Bronchial smooth muscle cell (primary cell): ENCODE measurements at places on chromosomes 5 and 9. TPM values are rescaled to one million over a fixed set of nuclear protein-coding genes. Genes with fewer than 3 reads are reported as not detected.

Gene SCGB3A2
- not detected in 2 replicates for total RNA-seq

Gene DMRT1
- not detected in 2 replicates for total RNA-seq

Gene NKD2
- 0.16 and 4.0 TPM in 2 replicates for total RNA-seq

Gene KDM3B
- total RNA-seq: 34.8 and 40.2 TPM in 2 replicates

Gene PAXX
- total RNA-seq: 5.8 and 8.5 TPM in 2 replicates

Gene CTNND2
- total RNA-seq: not detected in 2 replicates

Gene IL4
- not detected in 2 replicates for total RNA-seq

Gene NIM1K
- 3.9 and 4.2 TPM in 2 replicates for total RNA-seq

Gene MZB1
- not detected in 2 replicates for total RNA-seq

Gene CXXC5
- 63.5 and 75.4 TPM in 2 replicates for total RNA-seq

Gene KCNT1
- total RNA-seq: not detected in 2 replicates

Gene MYORG
- total RNA-seq: 0.43 and 0.63 TPM in 2 replicates

Gene BARHL1
- total RNA-seq: not detected in 2 replicates

Gene EGFLAM
- 0.16 and 0.26 TPM in 2 replicates for total RNA-seq

Gene LCN2
- not detected in 2 replicates for total RNA-seq

Gene CD274
- total RNA-seq: 1.1 and 1.6 TPM in 2 replicates

Gene C5orf24
- 21.9 and 29.0 TPM in 2 replicates for total RNA-seq

Gene SLC2A8
- total RNA-seq: 5.8 and 8.0 TPM in 2 replicates

Gene DOCK8
- total RNA-seq: 0.32 and 1.9 TPM in 2 replicates

Gene COL15A1
- 1.1 and 69.5 TPM in 2 replicates for total RNA-seq

Gene WDR36
- 43.5 and 87.4 TPM in 2 replicates for total RNA-seq

Gene CNTFR
- not detected in 2 replicates for total RNA-seq

Gene MED27
- total RNA-seq: 9.9 and 11.6 TPM in 2 replicates

Gene ZBED3
- 0.34 and 1.4 TPM in 2 replicates for total RNA-seq

Gene DNAJB5
- 6.5 and 8.0 TPM in 2 replicates for total RNA-seq

Gene GLIPR2
- total RNA-seq: 53.1 and 101 TPM in 2 replicates

Gene ZFP2
- total RNA-seq: 1.9 and 2.6 TPM in 2 replicates

Gene SPATA6L
- total RNA-seq: 0.26 and 0.63 TPM in 2 replicates

Gene POMT1
- 27.0 and 36.5 TPM in 2 replicates for total RNA-seq

Gene ITK
- total RNA-seq: under 0.01 TPM in 1 of 2 replicates, not detected in the other

Gene SPATA31D4
- total RNA-seq: not detected in 2 replicates

Gene CCDC192
- total RNA-seq: not detected in 2 replicates

Gene FIBCD1
- 6.7 and 9.3 TPM in 2 replicates for total RNA-seq

Gene GPR150
- under 0.01 and 0.32 TPM in 2 replicates for total RNA-seq
